Endothelial cell of umbilical vein (primary cell): ENCODE measurements at places on chromosomes 5 and 9.

- peak; percentile 85 for DNase-seq
These were observed 9.6 kb downstream of the TLE4 start for GRCh38 chr9:79581388-79581787.

GRCh38 chr9:137488906-137489305 is 29.8 kb upstream of the NSMF start:
- no peak for DNase-seq

DNA sequence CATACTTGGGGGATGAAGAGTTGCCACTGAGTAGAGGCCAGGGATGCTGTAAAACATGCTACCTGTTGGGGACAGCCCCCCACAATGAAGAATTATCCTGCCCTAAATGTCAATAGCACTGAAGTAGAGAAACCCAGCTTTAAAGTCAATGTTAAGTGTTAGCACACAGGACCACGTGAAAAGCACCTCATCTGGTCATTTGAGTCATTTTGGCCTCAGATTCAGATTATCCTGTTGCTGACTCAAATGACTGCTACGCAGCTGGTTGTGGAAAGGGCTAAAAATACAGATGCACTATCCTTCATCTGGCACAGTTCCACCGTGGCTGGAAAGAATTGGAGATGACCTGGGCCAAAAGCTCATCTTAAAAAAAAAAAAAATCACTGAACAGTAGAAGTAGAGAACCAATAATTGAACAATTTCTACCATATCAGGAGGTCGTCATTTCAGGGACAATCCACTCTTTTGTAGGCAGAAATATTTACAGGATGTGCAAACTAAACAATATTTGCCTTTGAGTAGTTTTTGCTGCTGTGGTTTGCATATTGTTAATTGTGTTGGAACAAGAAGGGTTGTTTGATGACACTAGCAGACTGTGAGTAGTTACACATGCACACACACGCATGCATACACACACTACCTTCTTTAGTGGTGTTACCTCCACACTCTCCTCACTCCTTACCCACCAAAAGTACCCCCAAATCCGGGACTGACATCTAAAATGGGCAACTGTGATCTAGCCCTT is 195.3 kb upstream of the KLF9 start:
- DNase-seq: no peak

DNA sequence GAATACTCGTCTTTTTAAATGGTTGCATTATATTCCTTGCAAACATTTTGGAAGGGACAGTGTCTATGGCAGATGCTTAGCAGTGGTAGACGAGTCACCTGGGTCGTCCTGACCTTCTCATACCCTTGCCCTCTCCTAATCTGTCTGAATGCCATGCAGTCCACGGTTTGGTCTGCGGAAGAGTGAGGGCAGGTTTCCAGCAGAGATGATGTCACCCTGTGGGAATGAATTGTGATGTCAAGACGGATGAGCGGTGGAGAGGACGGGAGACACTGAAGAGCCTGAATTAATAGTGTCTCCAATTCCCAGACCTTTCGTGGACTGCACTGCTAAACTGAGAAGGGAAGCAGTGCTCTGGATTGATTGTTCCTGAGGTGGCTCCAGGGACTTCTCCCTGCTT is 329.0 kb upstream of the PANK3 start:
- no peak for DNase-seq

DNA sequence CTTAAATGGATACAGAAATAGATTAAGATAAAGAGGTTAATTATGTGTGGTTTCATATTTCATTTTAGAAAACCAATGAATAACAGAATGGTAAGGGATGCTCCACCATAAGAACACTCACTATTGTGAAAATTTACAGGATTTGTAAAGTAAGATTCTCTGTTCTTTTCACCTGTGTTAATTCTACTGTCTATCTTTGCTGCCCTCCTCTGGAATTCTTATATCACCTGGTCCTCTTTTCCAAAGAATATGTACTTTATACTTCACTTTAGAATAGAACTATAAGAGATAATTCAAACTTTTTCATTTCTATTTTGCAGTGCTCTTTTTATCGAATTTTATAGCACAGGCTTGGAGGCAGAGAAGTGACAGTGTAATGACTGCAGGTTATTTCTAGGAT is 213.4 kb downstream of the LURAP1L start:
- DNase-seq: no peak

GRCh38 chr9:5825895-5826622 is 6.9 kb downstream of the ERMP1 start:
- DNase-seq: no peak

- DNase-seq: peak; percentile 68
These were observed 113.8 kb downstream of the RPS23 start for GRCh38 chr5:82164176-82164976.

DNA sequence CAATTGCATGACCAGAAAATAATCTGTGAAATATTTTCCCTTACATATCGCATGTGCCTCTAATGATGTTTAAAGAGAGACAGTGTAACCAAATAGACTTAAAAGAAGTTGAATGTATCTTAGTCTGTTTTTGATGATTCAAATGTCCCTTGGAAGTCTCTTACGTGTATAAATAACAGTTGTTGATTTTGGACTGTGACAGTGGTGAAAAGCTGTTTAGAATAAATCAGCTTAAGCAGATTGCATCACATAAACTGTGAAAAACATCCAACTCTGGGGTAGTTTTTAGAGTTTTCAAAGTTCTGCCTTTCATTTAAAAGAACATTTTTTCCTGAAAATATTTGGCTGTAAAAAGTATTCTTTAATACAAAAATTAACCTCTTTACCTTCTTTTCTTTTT is 301.1 kb downstream of the PRR16 start:
- no peak for DNase-seq

DNA sequence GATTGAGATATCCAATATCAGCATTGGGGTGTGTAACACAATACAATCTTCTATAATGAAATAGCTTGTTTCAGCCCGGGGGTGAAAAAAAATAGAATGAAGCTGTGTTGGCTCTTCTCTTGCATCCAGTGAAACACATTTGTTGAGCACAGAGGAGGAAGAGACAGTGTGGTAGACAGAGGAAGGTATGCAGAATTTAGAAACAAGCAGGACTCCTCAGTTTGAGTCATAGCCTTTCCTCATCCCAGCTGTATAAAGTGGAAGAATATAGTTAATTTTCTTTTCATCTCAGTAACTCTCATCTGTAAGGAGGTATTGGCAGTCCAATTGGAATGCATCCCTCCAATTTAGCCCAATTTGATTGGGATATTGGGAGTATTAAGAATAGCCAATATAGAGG is 302.2 kb upstream of the VLDLR start:
- DNase-seq: no peak

- DNase-seq: peak; percentile 91
These were observed 13.7 kb downstream of the TRIO start for GRCh38 chr5:14156650-14157492.

GRCh38 chr5:16588434-16589214 is 28.2 kb downstream of the RETREG1 start:
- DNase-seq: no peak

GRCh38 chr5:91072881-91073280 is 310.2 kb downstream of the ARRDC3 start:
- no peak for DNase-seq
